WTC11 (cell line): ENCODE measurements at places on chromosomes 13 and 19.

DNA sequence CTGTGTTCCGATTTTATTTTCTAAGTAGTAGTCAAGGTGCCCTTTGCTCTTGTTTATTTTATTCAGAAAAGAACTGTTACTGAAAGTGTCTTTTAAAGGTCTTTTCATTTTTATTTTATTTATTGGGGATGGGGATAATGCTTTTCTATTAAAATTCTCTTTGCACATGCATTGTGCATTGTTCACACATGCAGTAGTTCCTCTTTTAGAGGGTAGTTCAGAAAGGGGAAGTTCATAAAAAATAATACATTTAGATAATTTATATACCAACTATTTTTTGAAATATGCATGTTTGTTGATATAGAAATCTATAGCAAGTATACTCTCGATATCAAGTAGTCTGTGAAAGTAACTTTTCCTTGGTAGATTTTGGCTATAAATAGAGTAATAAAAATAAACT lies 3.5 kb downstream of the GPC5 start:
- H3K27ac ChIP-seq: no peak overlapping the region
- DNase-seq: no peak
- peaks cover 8% of the 10 kb centered on the region for H3K4me1 ChIP-seq
- H3K27me3 ChIP-seq: peaks cover 52% of the 10 kb centered on the region

DNA sequence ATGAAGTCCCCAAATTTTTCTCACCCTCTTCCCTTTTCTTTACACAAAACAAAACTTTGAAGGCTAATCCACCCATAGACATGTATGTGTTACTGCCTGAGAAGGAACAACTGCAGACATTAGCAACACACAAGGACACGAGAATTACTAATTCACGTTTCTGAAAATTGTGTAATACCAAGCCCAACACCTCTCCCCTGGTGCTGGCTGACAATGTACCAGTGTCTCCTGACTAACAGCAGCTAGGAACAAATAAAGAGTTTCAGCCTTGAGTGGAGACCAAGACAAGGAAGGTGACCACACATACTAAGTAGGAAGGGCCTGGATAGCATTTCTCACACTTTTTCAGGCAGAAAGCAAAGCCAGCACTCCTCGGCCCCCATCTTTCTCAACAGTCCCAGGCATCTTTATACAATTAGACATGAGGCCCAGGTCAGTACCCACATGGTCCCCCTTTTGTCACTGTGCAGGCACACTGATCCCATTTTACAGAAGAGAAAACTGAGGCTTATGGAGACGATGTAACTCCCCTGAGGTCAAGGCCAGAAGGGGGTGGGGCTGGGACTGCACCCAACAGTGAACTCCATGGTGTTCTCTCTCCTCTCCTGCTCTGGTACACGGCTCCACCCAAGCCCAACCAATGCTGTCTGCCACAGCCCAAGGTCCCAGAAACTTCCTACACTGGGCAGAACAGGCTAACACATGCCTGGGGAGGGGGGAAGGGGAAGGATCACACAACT lies 8.7 kb downstream of the BRD4 start:
- H3K36me3 ChIP-seq: no peaks in the 10 kb centered on the region
- no peak for DNase-seq
- H3K27me3 ChIP-seq: no peaks in the 10 kb centered on the region
- peak overlapping the region; percentile 54 for H3K27ac ChIP-seq
- H3K4me3 ChIP-seq: no peak overlapping the region

- no peak for DNase-seq
- no peaks in the 10 kb centered on the region for H3K27me3 ChIP-seq
- H3K4me3 ChIP-seq: no peak overlapping the region
- H3K4me1 ChIP-seq: no peaks in the 10 kb centered on the region
- no peaks in the 10 kb centered on the region for H3K36me3 ChIP-seq
These were observed 77.8 kb downstream of the SLITRK1 start for GRCh38 chr13:83804356-83804962.

DNA sequence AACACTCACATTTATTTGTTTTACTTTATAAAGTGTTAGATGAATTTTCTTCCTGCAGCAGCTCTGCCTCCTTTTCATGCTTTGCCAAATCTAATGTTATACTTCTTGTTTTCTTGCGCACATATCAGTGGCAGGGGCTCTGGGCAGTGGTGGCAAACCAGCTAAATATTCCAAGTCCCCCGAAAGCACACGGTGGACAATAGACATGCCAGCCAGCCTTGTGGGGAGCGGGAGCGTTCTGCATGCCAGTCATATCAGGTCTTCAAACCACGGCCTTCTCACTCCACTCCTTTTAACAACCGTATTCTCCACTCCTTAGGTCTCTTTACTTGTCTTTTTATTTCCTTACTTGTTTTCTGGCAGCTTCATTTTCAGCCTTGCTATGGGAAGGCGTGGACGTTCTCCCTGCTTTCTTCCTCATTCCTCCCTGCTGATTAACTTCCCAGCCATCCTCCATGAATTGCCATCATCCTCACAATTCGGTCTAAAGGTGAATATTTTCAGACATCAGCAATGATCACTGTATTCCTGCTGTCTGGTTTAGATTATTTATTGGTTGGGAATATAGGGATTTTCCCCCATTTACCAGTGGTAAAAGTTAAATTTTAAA lies 77.1 kb upstream of the WASF3 start:
- H3K27me3 ChIP-seq: no peaks in the 10 kb centered on the region
- no peak overlapping the region; the same call in 1 of the 2 replicates for H3K27ac ChIP-seq
- no peak for DNase-seq
- H3K36me3 ChIP-seq: no peaks in the 10 kb centered on the region
- peaks cover 38% of the 10 kb centered on the region for H3K4me1 ChIP-seq
- H3K4me3 ChIP-seq: no peak overlapping the region

DNA sequence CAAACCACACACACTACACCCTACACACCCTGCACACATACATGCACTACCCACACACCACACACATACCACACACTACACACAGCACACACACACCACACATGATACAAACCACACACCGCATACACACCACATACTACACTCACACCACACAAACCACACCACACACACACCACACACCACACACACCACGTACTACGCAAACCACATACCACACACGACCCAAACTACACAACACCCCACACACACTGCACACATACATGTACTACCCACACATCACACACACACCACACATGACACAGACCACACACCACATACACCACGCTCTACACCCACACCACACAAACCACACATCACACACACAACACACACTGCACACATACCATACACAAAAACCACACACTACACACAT lies 6.6 kb downstream of the MAG start:
- peaks cover 8% of the 10 kb centered on the region for H3K4me1 ChIP-seq
- H3K36me3 ChIP-seq: no peaks in the 10 kb centered on the region
- no peaks in the 10 kb centered on the region; the same call in 1 of the 2 replicates for H3K27me3 ChIP-seq

DNA sequence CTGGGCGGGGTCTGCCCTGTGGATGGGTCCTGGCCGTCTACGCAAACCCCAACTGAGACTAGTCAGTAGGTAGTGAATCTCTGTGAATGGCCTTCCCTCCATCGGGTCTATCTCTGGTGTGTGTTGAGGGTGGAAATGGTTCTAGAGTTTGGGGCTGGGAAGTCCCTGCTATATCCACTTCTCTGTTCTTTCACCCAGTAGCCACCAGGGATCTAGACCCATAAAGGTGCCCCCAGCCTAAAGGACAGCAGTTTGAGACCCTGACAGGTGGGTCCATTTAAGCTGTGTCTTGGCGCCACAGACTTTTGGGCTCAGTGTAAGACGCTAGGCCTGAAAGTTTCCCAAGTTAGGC lies 57.7 kb downstream of the ZNF568 start:
- H3K4me1 ChIP-seq: peaks cover 3% of the 10 kb centered on the region; the same call in 1 of the 2 replicates
- DNase-seq: no peak
- no peaks in the 10 kb centered on the region for H3K27me3 ChIP-seq

DNA sequence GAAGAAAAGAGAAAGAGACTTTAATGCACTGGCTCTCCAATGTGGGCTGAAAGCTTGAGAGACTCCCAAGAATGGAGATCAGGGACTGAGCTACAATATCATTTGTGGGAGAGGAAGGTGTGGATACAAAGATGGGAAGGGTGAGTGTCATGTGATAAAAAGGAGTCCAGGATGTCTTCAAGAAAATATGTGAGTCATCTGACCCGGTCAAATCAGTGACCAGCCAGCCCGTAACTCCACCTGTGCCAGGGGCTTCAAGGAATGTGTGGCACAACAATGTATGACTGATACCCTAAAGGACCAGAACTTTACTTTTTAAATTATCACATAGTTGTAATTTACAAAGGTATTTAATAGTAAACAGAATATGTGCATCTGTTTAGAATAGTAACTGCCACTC lies 97.2 kb downstream of the DOCK9 start:
- H3K4me1 ChIP-seq: peaks cover 22% of the 10 kb centered on the region
- H3K27ac ChIP-seq: no peak overlapping the region
- DNase-seq: no peak
- no peak overlapping the region for H3K4me3 ChIP-seq
- no peaks in the 10 kb centered on the region for H3K27me3 ChIP-seq

DNA sequence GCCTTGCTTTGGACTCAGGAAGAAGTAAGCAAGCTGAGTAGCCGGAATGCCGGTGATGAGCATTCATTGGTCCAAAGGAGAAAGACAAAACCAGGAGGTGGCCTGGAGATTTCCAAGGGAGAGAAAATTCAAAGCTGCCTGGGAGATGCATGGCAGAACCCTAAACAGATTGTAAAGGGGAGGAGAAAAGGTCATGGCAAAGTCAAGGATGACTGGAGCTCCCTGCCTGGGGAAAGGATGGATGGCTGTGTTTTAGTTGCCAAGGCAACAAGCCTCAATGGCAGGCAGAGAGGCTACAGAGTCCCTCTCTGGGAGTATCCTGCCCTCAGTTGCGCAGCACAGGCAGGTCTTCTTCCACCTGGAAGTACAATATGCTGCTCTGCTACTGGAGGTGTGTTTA lies 134.0 kb downstream of the ENOX1 start:
- no peak for DNase-seq
- no peaks in the 10 kb centered on the region for H3K4me1 ChIP-seq
- H3K4me3 ChIP-seq: no peak overlapping the region
- no peaks in the 10 kb centered on the region for H3K36me3 ChIP-seq

DNA sequence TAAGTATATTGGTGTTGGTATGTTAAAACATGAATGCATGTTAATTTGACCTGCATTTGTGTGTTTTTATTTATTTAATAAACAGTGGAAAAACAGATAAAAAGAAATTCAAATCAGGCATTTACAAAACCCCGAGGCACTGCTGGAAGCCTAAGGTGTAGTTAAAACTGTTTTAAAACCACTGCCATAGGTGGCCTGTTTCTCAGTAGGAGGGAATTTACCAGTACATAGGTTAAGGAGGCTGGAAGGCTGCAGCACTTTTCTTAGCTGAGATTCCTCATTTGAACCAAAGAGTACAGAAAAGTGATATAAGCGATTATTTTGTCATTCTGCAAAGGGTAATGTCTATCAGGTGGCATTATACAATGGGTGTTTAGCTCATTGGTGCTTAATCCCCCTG lies 99.6 kb downstream of the PAN3 start:
- H3K4me3 ChIP-seq: no peak overlapping the region
- no peaks in the 10 kb centered on the region for H3K27me3 ChIP-seq
- H3K27ac ChIP-seq: peak overlapping the region; percentile 61
- DNase-seq: no peak
- peaks cover 2% of the 10 kb centered on the region for H3K36me3 ChIP-seq

DNA sequence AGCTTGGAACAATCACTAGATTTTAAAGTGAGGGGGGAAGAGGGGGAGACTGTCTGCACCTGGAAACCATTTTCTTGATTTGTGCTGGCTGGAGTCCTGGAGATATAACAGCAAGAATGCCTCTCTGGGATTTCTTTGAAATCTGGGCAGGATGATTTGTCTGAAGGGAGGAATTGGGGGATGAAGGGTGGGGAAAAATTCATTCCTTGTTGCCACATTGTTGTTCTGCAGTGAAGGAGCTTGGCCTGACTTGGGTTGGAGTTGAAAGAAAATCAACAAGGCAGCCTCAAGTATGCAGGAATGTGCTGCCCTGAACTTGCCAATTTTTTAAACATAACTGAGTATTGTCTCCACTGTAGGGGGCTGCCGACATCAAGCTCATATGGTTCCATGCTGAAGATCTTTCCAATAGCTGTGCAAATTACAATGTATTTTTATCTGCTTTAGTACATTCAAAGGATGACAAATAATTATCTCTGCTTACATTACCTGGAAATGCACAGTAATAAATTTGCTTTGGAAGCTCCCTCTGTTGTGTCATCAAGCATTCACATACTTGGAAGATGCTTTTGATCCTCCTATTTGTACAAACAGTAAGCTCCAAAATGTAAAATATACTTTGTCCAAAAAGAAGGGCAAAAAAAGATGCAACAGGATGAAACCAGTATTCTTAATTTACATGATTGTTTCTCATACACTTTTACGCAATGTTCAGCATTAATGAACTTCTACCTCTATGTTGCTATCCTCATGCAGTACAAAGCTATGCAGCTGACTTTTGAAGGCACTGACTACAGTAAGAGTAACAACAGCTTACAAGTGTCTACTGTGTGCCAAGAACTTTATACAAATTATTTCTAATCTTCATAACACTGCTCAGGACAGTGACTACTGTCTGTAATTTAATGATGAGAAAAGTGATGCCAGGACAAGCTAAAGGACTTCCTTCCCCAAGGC lies 627.9 kb upstream of the KLF12 start:
- no peaks in the 10 kb centered on the region for H3K36me3 ChIP-seq
- no peaks in the 10 kb centered on the region for H3K27me3 ChIP-seq
- H3K4me1 ChIP-seq: peaks cover 24% of the 10 kb centered on the region

GRCh38 chr13:109668433-109669233 lies 117.8 kb downstream of the IRS2 start:
- H3K27ac ChIP-seq: peak overlapping the region; percentile 43; the same call in 1 of the 2 replicates
- H3K36me3 ChIP-seq: no peaks in the 10 kb centered on the region
- peaks cover 8% of the 10 kb centered on the region for H3K27me3 ChIP-seq
- no peak for DNase-seq
- H3K4me1 ChIP-seq: peaks cover 16% of the 10 kb centered on the region

DNA sequence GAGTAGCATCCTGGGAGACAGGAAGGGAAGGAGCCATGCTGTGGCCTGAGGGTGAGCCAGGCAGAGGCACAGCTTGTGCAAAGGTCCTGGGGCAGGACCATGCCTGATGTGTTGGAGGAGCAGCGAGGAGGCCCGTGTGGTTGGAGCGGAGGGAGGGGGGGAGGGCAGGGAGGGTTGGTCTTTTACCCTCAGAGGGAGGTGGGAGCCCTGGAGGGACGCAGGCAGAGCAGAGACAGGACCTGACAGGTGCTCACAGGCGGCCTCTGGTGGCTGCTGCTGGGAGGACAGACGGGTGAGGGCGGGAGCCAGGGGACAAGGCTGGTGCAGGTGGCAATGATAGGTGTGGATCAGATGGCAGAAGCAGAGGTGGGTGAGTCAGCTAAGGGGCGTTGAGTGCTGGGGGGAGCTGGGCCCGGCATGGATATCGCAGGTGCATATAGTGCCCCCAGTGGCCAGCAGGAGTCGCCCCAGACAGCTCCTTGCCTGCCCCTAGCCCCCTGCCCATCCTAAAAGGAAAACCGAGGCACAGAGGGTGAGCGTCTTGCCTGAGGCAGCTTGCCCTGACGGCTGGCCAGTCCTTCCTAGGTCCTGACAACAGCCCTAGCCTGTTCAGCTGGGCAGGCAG lies 9.8 kb upstream of the GNA15 start:
- no peaks in the 10 kb centered on the region for H3K4me1 ChIP-seq
- no peaks in the 10 kb centered on the region for H3K27me3 ChIP-seq
- H3K27ac ChIP-seq: no peak overlapping the region
- H3K36me3 ChIP-seq: no peaks in the 10 kb centered on the region
- peak; percentile 85 for DNase-seq
